ENCODE measurements at places on chromosomes 6 and 20.

DNA sequence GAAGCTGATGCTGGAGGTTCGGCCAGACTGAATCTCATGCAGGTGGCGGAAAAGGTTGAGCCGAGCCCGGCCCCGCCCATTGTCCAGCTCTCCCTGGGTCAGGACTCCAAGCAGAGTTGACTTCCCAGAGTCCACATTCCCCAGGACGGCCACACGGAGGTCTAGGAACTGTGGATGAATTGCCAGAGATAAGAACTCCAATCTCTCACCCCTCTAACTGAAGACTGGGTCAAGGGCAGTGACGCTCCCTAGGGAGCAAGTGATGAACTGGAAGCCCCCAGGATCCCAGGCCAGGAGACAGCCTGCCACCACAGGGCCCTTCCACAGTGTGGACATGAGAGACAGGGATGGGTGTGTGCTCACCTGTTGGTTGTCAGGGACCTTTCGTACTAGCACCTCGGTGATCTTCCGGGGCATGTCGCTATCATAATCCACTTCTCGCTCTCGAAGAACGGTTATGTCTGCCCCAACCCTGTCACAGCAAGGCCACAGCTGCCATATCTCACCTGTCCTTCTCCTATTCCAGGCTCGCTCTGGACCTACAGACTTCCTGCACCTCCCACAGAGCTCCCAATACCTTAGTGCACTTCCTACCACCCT lies 3.6 kb downstream of the GTPBP2 start:
- no peak for DNase-seq

DNA sequence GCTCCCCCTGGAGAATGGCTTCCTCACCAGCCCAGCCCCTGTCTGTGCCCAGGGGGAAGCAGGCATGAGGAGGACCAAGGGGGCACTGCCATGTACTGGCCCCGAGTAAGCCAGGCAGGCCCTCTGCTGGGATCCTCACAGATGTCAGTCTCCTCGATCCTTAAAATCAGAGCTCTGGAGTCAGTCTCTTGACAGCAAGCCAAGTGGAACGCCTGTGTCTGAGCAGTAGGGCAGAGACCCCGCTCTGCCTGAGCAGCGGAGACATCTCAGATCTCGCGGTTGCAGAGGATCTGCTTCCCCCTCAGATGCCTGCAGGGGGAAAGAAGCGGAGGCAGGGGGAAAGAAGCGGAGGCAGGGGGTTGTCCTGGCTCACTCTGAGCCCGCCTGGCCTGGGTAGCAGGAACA lies 92.6 kb downstream of the SNX5 start:
- DNase-seq = no peak

DNA sequence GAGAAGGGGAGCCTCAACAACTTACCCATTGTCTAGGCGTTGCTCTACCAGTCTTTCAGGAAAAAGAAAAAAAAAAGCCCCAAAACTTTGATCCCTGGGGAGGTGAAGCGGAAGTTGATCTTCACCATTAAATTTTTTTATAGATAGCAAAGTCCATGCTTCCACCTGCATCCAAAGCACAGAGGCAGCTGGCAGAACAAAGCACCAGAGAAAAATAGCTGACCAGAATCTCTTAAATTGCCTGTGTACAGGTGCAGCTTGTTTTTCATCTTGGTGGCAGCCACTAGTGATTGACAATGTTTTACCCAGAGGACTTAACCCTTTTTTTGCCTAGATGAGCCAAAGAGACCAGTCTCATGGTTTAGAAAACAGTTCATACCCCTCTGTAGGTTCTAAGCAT lies 86.0 kb downstream of the MYB start:
- no peak for DNase-seq

DNA sequence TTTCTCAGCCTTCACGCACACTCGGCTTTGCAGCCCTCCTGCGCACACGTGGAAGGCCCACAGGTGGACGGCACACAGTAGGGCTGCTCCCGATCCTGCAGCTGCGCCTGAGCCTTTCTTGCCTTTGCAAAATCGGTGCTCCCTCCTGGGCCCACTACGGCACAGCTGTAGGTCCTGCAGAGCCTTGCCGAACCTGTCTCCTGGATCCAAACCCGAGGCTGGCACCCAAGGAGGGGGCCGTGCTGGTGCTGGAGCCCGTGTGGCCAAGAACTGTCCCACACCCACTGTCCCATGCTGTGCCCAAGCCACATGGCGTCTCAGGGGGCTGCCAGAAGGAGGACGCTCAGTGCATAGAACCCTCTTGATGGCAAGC lies 227.4 kb downstream of the TTLL2 start:
- DNase-seq = no peak

- no peak for DNase-seq
Measured at GRCh38 chr6:5732496-5732895, 274.2 kb downstream of the NRN1 start.

DNA sequence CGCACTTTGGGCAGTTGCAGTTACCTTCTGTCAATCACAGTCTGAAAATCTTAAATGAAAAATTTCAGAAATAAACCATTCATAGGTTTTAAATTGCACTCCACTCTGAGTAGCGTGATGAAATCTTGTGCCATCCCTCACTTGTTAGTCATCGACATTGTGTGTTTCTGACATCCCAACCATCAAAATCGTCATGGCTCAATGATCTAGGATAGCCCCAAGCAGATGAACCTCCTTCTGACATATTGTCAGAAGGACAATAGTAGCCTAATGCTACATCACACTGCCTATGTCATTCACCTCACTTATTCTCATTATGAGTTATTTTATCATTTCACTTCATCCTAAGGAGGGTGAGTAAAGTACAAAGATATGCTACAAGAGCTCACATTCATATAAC lies 284.8 kb downstream of the PTPRK start:
- DNase-seq = no peak

- no peak for DNase-seq
Measured at GRCh38 chr20:61771805-61772350, 293.8 kb downstream of the TAF4 start.

DNA sequence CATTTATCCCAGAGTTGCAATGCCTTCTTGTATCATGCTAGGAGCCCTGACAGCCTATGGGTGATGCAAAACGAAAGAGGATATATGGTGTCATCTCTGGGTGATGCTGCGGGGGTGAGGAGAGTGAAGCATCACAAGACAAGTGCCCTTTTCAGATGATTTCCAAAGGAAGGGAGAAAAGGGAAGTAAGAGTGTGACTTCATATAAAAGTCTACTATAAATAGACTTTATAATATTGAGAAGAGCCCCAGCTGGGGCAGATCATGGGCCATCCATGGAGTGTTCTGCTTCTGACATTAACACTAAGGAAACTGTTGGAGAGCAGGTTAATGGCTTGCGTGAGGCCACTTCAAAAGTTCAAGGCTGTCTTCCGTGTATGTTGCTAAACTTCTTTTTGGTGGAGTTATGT lies 4.4 kb downstream of the CD83 start:
- no peak for DNase-seq

GRCh38 chr6:142913511-142914047 lies 31.4 kb downstream of the HIVEP2 start:
- DNase-seq = no peak

DNA sequence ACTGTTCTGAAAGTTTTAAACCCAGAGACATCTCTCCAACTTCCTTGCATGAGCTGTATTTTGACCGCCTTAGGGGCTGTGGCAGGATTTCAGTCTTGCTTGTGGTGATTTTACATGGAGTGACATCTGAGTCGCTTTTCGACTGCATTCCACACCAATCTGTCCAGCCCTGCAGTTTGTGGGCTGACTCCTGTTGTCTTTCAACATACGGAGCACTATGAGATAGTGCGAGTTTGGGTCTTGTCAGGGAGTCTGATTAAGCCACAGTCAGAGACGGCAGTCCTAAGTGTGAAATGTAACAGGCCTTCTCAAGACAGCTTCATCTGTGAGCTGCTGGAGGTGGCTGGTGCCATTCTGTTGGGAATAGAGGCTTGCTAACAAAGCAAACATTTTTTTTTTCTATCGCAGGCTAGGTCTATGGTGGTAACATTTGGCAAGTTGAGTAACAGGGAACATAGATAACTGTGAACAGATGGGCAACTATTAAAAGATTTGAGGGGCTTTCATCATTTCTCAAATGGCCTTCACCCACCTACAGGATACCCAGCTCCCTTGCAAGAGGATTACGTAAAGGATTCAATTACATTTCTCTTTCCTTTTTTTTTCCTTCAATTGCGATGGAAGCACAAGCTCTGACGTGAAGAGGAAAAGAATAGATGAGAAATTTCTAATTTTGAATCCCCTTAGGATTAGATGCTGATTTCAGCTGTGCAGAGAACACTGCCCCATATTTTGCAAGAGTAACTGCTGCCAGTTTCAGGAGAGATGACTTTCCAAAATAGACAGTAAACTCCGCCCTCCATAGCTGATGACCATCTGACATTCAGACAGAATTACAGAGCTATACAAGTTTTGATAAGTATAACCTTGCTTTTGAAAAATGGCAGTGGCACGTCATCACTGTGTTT lies 25.1 kb downstream of the CAP2 start:
- no peak for DNase-seq

DNA sequence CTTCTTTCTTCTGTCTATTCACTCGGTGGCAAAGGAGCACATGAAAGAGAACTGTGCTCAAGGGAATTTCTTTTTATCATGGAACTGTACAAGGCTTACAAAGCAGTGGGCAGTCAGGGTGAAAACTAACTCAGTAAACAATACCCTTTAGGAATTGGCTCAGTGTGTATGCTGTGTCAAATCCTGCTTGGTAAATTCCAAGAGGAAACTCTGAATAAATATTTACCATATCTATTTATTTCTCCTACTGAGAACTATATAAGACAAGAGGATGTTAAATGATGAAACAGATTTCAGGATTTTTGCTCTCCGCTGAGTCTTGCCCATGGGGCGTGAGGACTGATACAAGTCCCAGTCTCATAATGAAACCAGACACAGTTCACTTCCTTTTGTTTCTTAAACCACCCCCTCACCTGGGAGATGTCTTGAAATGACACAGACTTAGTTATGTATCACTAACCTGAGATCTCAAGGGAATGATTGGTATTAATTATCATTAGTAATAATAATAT lies 188.8 kb downstream of the BACH2 start:
- no peak for DNase-seq

- DNase-seq = no peak
Measured at GRCh38 chr6:48141975-48142374, 31.0 kb upstream of the PTCHD4 start.

GRCh38 chr6:150322466-150322871 lies 46.3 kb upstream of the IYD start:
- no peak for DNase-seq

DNA sequence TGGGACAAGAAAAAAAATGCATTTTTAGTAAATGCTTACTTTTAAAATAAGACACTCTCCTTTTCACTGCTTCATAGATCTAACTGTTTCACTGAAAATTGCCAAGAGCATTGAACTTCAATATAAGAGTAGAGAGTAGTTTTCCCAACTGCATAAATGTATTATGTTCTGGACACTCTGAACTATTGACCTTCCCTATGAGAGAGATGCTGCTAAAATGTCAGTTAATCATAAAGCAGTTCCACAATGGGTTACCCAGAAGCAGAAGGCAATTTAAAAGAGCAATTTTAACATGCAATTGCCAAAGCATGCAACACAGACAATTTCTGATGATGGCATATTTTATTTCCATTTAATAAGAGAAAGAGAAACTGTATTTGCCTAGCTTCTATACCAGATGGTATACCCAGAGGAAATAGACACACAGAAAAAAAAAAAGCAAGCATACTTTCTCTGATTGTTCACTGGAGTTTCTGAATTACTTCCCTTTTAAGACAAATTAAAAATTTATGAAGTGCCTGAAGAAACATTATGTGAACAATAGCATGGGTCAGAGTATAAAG lies 279.1 kb upstream of the THEMIS start:
- no peak for DNase-seq

GRCh38 chr6:21873562-21873961 lies 280.0 kb downstream of the SOX4 start:
- no peak for DNase-seq
